ENCODE measurements at places on chromosomes 1 and 21.

DNA sequence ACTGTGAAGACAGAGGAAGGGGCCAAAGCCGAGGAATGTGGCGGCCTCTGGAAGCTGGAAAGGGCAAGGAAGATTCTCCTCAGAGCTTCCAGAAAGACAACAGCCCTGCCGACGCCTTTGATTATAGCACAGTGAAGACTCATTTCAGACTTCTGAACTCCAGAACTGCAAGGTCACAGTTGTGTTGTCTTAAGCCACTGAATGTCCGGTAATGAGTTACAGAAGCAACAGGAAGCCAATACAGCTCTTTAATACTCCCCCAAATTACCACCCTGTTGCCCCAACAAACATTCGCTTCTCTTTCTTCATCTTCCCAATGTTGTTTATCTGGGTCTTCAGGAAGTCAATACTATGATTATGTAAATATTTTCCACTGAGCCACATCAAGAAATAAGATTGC, 44.0 kb downstream of the ETS2 start:
- DNase-seq: no peak

DNA sequence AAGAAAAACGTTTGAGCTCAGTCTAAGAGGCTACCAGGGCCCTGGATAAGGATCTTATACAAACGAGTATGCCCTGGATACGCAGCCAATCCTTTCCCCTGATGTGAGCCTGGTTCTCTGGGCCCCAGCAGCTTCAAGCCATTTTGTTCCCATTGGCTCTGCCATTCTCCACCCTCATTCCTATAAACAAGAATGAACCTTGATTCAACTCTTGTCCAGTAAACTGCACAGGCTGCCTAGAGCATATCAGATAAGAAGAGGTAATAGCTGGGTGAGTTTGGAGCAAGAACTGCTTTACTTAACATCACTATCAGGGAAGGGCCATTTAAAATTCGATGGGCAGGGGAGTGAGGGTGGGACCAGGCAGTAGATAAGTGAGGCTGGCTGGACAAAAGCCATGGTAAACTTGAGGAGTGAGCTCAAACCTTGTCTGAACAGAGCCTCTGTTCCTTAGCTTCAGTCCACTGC, 11.3 kb downstream of the BTG2 start:
- DNase-seq: no peak

DNA sequence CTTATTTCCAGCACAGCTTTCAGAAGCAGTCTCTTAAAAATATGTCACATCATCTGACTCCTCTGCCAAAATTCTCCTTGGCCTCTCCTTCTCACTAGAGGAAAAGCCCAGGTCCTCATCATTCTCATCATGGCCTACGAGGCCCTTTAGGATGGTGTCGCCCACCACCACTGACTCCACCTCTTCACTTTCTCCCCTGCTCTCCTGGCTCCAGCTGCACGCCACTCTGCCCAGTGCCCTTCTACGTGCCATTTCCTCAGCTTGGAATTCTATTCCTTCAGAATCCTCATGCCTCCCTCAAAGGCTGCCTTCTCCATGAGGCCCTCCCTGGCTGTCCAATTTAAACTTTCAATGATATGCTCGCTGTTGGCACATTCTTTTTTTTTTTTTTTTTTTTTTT, 25.3 kb upstream of the BTG2 start:
- no peak for DNase-seq

GRCh38 chr1:64703600-64703999, 41.3 kb upstream of the RAVER2 start:
- no peak for DNase-seq

GRCh38 chr1:74592580-74593355, 80.4 kb upstream of the LRRC53 start:
- no peak for DNase-seq

- no peak for DNase-seq
Observed at GRCh38 chr21:41774467-41775148, 7.8 kb upstream of the RIPK4 start.

GRCh38 chr1:150979092-150980056, 2.7 kb upstream of the ANXA9 start:
- peak; percentile 53 for DNase-seq

DNA sequence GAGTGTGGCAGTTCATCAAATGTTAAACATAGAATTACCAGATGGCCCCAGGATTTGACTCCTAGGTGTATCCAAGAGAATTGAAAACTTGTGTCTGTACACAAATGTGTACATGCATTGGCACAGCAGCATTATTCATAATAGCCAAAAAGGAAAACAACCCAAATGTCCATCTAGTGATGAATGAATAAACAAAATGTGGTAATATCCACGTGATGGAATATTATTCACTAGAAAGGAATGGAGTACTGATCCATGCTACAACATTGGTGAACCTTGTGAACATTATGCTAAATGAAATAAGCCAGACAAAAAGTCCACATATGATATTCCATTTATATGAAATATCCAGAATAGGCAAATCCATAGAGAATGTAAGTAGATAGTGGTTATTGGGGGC, 77.7 kb downstream of the RAVER2 start:
- DNase-seq: no peak

- no peak for DNase-seq
Observed at GRCh38 chr1:50611675-50612074, 188.4 kb upstream of the DMRTA2 start.

- DNase-seq: no peak
Observed at GRCh38 chr1:67748630-67749029, 63.6 kb downstream of the GADD45A start.

GRCh38 chr1:48681476-48682305, 95.0 kb downstream of the BEND5 start:
- no peak for DNase-seq

- DNase-seq: no peak
Observed at GRCh38 chr1:21332554-21333311, 42.5 kb upstream of the ECE1 start.

DNA sequence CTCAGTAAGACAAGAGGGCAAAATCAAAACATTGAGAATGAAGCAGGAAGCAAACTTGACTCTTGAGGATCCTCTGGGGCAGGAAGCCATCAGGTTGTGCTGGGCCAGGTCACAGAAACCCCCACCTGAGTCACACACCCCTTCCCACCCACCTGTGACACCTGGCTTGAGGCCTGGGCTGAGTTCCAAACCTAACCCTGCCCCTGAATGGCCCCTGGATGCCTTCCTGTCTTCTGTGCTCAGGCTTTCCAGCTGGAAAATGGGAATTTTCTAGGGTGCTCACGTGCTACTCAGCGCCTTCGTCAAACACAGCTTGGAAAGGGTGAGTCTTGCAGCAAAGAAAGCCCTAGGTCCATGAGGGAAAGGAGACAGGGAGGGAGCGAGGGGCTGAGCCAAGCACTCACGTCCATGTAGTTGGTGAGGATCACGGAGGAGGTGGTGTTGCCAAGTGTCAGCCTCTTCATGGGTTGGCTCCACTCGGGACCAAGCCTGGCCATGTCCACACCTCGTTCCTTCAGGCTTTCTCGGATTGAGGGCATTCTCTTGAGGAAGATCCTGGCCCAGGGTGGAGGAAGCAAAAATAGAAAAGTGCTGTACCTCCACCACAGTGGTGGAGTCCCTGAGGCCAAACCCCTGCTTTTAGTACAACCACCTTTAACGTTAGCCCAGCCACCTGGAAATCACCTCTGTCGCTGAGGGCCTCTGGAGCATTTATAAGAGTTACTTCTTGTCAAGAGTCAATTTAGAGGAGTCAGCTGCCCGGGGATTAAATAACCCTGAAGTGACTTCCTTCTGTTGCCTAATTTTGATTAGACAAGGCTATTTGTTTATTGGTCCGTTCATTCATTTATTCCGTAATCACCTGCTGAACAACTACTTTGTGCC, 4.3 kb downstream of the REN start:
- DNase-seq: no peak

- no peak for DNase-seq
Observed at GRCh38 chr1:175363031-175363430, 170.5 kb upstream of the KIAA0040 start.

GRCh38 chr1:198108636-198109370, 48.0 kb upstream of the NEK7 start:
- no peak for DNase-seq

- no peak for DNase-seq
Observed at GRCh38 chr1:19577036-19577435, 67.1 kb upstream of the NBL1 start.

GRCh38 chr1:5939271-5940170, 52.7 kb downstream of the NPHP4 start:
- no peak for DNase-seq

DNA sequence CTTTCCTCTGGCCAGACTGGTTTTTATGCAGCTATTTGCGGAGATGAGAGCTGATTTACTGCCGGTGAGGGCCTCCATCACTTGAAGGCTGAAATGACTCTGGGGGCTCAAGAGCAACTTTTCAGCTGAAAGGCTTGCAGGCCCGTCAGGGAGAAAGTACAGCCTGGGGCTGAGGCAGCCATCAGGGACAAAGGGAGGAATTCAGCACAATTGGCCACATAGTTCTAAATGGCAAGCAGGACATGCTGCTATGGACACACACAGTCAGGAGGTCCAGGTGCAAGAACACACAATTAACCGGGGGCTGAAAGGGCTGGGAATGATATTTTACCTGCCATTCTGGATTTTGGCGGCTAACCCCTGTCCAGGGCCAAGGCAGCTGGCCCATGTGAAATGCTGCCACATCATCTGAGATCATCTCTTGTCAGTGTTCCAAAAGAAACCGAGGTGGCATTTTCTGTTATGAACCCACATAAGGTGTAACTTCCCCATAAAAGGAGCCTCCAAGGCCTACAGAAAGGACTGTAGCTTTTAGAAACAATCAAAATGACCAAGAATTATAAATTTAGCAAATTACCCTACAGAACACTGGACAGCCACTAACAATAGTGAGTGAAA, 58.2 kb downstream of the LMX1A start:
- DNase-seq: no peak

GRCh38 chr1:230516889-230517288, 90.8 kb upstream of the PGBD5 start:
- no peak for DNase-seq

GRCh38 chr1:61247051-61247825, 164.9 kb downstream of the NFIA start:
- DNase-seq: no peak

DNA sequence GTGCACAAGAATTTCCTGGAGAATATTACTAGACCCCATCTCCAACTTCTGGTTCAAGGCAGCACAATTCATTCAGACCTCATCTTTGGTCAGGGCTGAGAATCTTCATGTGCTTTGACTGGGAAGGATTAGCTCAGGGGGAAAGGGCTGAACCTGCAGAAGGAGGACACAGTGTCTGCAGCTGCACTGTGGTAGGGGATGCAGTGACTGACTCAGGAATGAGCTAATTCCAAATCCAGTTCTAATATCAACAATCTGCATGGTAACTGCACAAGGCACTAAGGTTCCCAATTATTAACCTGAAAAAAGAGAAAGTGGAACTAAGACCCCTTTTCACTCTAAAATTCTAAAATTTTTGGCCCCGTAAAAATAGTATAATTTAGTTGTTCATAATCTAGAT, 31.6 kb downstream of the TTLL7 start:
- DNase-seq: no peak

- DNase-seq: no peak
Observed at GRCh38 chr1:50846224-50846839, 113.7 kb downstream of the FAF1 start.

- DNase-seq: no peak
Observed at GRCh38 chr1:204307334-204307883, 52.3 kb downstream of the PLEKHA6 start.

- DNase-seq: no peak
Observed at GRCh38 chr1:184212649-184213314, 161.3 kb downstream of the TSEN15 start.

- no peak for DNase-seq
Observed at GRCh38 chr1:220952961-220953643, 73.9 kb downstream of the HLX start.

- no peak for DNase-seq
Observed at GRCh38 chr1:3221112-3222041, 152.4 kb downstream of the PRDM16 start.

DNA sequence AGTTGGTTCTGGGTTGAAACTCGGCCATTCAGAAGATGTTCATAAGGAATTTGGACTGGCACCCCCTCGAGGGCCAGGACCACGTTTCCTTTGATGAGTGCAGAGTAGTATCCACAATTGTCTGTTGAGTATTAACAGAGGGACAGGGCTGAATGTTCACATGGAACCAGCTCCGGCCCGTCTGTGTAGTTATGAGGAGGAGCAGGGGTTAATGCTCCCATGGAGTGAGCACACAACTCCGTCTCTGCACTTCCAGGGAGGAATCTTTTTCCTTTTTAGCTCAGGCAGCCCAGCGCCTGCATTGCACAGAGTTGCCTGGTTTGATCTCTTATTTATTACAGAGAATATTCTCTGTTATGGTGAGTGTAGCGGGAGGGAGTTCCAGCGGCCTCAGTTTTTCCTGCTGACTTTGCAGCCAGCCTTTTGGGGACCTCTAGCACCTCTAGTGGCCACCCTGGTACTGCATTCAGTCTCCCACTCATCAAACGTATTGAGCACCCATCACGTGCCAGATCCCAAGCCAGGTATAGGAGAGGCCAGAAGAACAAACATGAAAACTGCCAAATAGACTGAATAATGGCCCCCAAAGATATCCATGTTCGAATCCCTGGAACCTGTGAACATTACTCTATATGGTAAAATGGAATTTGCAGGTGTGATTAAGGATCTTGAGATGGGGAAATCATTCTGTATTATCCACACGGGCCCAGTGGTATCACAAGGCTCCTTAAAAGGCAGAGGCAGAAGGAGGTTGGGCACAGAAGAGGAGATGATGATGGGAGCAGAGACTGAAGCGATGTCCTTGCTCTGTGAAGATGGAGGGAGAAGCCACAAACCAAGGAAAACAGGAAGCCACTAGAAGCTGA, 167.7 kb upstream of the CSF3R start:
- DNase-seq: no peak

DNA sequence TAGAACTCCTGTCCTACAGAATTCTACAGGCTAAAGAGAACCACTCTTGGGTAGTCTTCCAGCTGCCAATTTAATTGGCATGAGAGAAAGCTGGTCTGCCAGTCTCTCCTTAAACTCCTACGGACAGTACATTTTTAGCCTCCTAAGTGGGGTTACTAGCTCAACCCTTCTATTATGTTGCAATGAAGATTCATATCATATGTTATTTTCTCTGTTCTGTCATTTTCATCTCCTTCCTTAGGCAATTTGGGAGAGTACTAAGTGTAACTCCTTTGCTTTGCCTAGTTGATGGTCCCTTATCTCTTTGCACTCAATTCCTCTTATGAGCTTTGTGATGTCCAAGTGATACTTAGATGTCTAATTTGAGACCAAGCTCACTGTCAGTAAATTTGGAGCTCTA, 14.0 kb downstream of the GNAT2 start:
- no peak for DNase-seq

GRCh38 chr1:110186558-110186957, 23.6 kb upstream of the KCNC4 start:
- DNase-seq: no peak

DNA sequence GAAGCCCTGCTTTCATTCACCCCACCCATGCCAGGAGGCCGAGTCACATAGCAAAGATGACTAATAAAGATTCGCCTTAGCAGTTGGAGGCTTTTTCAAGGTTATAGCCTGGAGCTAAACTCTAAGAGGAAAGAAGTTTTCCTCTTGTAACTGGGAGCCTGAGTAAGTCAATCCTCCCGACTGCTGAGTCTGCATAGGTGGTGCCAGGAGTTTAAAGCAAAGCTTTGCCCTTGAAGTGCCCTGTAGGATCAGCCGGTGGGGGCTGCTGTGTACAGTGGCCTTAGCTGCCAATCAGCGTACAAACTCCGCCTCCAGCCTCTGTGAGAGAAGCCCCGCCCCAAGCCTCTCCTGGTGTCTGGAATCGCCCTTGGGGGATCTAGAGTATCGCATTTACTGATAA, 147.5 kb upstream of the SPATA6 start:
- no peak for DNase-seq

Measured in hypothalamus (tissue), 51 donors.